ENCODE measurements at places on chromosomes 5 and 9.

DNA sequence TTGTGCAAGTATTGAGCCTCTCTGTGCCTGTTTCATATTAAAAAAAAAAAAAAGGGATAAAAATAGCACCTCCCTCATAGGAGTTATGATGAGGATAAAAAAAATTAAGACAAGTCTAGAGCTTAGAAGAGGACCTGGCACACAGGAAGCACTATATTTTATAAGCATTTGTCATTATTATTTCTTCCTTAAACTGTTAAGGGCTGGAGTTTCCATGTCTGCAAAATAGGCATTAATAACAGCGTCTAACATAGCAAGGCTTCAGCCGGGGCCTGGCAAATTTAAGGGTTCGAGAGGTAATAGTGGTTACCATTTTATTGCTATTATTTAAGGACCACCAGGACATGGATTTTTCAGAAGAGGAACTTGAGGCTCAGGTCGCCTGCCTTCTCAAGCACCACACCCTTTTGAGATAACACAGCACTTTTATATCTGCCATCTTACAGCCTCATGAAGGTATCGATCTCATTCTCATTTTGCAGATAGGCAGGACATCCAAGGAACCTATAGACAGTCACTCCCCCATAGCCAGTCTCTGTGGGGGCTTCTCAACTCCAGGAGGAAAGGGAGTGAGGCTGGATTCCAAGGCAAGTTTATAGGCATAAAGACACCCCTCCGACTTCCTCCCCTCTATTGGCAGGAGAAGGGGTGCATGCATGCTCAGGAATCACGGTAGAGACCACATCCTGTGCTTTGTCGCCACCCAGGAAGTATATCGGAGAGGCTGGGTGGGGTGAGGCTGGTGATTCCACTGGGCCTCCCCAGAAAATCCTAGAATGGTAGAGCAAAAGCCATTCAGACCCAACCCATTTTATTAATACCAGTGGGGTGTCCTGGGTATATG lies 2.4 kb downstream of the ANXA6 start:
- DNase-seq, result peak; percentile 35

DNA sequence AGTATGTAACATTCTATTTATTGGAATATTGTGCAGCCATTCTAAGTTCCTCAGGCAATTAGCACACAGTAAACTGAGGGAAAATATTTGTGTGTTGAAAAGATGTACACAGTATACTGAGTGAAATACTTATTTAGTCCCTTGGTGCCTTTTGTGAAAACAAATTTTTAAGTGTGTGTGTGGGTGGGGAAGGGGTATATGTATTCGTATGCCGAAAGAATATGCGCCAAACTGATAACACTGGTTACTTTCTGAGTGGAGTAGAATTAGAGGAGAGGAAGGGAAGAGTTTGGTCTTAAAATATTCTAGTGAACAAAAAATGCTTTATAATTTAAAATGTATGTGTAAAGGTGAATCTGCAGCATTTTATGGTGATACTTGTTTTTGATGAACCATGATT lies 3.1 kb downstream of the DCP2 start:
- DNase-seq, result no peak

DNA sequence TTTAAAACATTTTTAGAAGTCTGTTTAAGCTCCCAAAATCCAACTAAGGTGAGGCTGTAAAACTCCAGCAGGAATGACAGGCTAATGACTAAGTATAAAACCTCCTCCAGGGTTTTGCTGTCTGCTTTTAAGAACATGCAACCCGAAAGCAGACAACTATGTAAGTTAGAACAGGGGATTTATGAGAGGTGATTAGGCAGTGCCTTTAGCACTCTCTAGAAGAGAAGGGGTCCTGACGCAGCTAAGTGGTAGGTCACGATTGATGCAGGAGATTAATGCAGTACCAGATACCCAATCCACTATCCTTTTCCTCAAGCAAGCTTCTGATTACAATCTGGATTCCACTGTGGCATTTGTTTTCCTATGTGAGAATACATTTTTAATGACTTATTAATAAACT lies 25.9 kb downstream of the HOMER1 start:
- no peak for DNase-seq

DNA sequence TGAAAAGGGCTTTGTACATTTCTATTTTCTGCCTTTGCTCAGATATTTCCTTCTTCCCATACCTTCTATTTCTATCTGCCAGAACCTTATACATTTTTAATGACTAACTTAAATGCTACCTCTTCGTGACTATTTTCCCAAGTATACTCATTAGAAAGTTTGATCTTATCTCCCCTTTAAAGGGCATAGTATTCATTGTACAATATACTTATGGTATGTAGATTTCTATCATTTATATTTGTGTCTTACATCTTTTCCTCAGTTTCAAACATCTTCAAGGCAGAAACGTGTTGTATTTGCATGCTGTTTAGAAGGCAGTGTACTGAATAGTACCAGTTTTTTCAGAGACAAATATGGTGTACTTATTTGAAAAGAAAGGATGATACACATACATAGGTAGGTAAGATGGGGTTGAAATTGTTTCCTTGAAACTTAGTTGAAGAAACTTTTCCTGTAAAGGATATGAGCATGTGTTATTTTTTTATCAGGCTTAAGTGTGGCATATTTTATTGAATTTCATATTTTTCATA lies 518.1 kb upstream of the NUDT12 start:
- DNase-seq, result no peak

DNA sequence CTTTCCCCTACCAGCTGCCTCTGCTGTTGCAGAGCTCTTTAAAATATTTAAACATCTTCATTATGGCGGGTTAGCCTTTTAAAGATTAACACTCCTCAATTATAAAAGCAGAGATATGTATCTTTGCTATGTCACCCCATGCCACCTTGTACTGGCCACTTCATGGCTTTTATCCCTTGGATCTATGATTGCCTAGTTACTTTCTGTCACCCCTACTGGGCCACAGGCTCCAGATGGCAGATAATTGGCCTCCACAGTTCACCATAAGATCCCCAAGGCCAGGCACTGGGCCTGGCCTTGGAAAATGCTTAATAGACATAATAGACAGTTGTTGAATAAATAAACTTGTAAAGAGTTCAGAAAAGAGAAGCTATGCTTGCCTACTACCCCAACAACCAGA lies 142.0 kb upstream of the SHB start:
- DNase-seq, result no peak

DNA sequence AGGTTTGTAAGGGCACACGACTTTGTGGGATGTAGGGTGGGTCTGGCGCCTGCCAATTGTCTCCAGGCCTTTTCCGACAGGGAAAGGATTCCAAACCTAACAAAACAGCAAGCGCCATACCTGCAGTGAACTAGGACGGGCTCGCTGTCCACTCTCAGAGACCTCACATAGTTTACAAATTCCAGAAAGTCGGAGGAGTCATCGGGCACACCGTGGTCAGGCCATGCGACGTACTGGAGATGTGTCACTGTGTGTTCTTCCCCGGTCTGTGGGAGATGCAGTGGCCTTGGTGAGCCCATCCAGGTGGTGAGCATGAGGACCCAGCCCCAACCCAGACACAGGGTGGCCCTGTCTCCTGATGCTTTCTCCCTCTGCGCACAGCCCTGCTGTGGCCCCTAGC lies 61.3 kb upstream of the EPB41L4B start:
- no peak for DNase-seq

- no peak for DNase-seq
Measured at GRCh38 chr5:108174286-108174685, 207.6 kb downstream of the FBXL17 start.

DNA sequence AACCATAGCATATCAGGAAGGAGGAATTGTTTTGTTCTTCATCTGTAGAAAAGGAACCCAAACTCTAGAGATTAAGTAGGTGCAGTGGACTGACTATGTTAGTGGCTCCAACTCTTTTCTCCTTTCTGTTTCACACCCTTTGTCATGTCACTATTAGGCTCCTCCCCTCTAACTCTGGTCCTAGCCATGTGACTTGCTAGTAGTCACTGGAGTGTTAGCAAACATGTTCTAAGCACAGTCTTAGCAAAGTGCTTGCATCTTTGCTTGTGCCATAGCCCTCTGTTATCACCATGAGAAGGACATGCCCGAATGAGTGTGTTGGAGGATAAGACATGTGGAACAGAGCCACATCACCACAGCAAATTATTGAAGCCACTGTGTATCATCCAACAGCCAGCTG lies 55.4 kb upstream of the PPP3R2 start:
- no peak for DNase-seq

- no peak for DNase-seq
Measured at GRCh38 chr5:181189962-181190710, 14.9 kb downstream of the TRIM7 start.

GRCh38 chr5:40497573-40497972 lies 182.1 kb upstream of the PTGER4 start:
- DNase-seq, result no peak

- peak; percentile 12 for DNase-seq
Measured at GRCh38 chr5:116137544-116138378, 52.9 kb downstream of the COMMD10 start.

- DNase-seq, result no peak
Measured at GRCh38 chr5:155689406-155689805, 637.6 kb upstream of the SGCD start.

DNA sequence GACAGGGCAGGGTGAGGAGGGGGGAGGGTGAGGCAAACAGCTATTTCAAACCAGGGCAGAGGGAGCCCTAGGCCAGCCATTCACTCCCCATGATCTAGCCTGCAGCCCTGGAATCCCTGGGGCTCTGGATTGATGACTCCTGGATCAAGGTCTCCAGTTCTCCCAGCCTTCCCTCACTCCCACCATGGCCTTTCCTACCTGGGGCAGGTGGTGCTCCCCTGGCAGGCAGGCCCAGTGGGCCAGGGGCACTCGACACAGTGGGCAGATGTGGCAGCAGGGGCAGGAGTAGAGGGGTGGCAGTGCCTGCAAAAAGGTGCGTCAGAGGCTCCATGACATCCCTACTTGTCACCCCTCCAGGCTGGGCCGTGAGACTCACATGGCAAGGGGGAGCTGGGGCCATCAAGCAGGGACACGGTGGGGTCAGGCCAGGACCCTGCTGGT lies 6.0 kb downstream of the KIF12 start:
- DNase-seq, result no peak

DNA sequence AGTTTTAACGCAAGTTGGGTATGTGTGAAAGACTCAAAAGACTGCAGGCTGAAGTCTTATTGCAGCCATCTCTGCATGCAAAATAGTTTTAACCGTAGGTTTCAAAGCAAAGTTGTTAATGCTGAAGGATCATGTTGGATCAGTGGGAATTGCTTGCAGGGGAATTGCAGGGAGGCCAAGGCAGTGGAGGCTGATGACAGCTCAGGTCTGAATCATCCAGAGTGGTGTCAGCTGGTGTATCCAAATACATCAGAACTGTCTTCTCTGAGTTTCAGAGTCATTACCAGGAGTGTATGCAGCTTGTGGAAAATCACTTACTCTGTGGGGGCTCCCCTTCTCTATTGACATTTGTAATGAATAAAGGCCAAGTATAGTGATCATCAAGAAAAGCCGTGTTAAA lies 435.7 kb downstream of the SH3GL2 start:
- no peak for DNase-seq

GRCh38 chr9:14311956-14312685 lies 1.8 kb downstream of the NFIB start:
- no peak for DNase-seq

DNA sequence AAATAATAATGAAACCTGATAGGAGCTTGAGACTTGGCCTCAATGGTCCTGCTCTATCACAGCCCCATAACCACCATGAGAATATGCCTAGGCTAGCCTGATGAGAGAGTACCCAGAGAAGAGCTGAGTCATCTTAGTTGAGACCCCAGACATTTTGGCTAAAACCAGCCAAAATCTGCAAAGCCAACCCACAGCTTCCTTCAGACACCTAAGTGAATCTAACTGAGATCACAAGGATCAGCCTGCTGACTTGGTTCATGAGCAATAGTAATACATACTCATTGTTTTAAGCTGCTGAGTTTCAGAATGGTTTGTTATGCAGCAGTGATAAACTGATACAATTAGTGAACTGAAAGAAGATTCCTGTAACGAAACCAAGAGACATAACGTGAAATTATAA lies 473.7 kb upstream of the PTGER4 start:
- DNase-seq, result no peak

GRCh38 chr9:1956958-1957357 lies 58.2 kb upstream of the SMARCA2 start:
- no peak for DNase-seq

DNA sequence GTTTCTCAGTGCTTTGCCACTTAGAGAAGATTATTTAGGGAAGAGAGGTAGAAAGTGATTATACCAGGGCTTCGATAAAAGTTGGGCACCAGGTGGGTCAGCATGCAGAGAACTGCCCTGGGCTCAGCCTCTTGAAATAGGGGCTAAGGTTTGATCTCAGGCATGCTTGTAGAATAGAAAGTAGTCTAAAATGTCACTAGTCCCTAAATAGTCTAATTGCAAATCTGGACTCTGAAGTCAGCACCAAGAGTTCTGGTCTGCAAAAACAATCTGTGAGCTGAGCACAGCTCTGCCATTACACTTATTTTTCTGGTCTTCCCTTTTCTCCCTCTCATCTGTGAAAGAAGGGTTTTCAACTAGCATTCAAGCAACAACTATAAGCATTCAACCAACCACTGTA lies 248.0 kb downstream of the SMARCA2 start:
- no peak for DNase-seq

DNA sequence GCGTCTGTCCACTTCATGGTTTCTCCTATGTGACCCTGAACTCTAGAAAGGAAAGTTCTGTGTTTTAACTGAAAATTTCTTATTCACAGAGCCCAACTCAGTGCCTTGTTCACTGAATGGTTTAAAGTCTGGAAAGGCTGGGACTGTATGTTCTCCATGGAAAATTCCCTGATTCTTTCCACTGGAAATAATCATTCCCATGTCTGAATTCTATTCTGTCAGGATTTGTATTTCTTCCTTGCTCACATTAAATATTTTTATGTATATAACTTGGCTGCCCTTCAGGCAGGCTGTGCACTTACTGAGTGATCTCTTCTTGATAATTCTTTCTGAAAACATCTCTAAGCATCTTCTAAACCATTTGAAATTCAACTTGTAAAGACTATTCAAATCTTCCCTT lies 1126.9 kb upstream of the DMAC1 start:
- DNase-seq, result no peak

DNA sequence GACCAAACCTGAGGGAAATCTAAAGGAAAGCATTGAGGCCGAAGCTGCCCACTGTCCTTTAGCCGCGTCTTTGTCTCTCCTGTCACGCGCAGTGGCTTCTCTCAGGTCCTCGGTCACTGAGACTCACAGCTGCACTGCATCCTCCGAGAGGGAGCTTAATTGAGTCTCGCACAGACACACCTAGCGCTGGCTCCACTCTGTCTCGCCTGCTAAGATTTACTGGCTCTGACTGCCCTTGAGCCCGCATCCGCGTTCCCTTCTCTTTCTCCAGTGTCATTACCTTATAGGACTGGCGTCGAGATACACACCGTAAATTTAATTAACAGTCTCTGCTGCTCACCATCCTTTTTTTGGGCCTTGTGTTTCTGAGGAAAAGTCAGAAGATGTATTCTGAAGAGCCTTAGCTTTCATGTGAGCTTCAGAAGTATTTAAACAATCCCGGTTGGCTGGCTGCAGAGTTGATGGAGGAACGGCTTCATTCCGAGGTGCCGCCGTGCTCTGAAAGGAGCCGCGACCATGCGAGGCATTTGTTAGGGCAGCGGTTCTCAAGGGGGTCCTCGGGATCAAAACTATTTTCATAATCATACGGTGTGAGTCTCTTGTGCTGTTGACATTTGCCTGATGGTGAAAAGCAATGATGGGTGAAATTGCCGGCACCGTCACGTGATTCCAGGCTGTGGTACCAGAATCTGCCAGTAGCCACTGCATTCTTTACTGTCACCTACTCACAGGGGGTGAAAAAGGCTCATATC lies 58.3 kb downstream of the GPR107 start:
- no peak for DNase-seq
